Left renal pelvis (tissue), 4 donors: ENCODE measurements at places on chromosomes 1 and 21. TPM values are rescaled to one million over a fixed set of nuclear protein-coding genes. Genes with fewer than 3 reads are reported as not detected.
A peak's percentile ranks its signal among the peaks of the same experiment; 100 is the strongest.

The ACOT11 gene
- polyA plus RNA-seq, result 8.5 TPM

The C1QTNF12 gene
- polyA plus RNA-seq, result 4.1 TPM

The LGR6 gene
- polyA plus RNA-seq, result 0.82 TPM

The KCNJ10 gene
- 29.2 TPM for polyA plus RNA-seq

The HAO2 gene
- 90.3 TPM for polyA plus RNA-seq

The TEX38 gene
- 0.65 TPM for polyA plus RNA-seq

The TSPEAR gene
- polyA plus RNA-seq, result 1.1 TPM

The FBLIM1 gene
- polyA plus RNA-seq, result 38.2 TPM

The HHIPL2 gene
- 1.0 TPM for polyA plus RNA-seq

The CYP4B1 gene
- 2.1 TPM for polyA plus RNA-seq

DNA sequence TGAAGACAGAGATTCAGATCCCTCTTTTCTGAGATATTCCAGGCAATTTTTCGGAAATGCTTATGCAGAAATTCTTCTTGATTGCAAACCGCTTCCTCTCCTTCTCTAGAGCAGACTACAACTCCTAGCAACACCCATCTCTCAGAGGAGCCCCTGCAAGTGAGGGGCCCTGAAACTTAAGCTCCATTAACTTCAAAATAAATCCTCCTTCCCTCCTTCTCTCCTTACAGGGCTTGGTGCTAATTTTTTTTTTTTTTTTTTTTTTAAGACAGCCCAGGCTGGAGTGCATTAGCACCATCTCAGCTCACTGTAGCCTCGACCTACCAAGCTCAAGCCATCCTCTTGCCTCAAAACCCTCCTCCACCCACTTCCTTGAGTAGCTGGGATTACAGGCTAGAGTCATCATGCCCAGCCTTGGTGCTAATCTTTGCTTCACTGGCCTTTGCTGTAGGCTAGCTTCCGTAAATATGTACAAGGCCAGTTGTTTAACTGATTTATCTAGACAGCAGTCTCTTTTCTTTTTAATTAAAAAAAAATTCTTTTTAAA is 30.2 kb upstream of the SFPQ start:
- no peak for DNase-seq

DNA sequence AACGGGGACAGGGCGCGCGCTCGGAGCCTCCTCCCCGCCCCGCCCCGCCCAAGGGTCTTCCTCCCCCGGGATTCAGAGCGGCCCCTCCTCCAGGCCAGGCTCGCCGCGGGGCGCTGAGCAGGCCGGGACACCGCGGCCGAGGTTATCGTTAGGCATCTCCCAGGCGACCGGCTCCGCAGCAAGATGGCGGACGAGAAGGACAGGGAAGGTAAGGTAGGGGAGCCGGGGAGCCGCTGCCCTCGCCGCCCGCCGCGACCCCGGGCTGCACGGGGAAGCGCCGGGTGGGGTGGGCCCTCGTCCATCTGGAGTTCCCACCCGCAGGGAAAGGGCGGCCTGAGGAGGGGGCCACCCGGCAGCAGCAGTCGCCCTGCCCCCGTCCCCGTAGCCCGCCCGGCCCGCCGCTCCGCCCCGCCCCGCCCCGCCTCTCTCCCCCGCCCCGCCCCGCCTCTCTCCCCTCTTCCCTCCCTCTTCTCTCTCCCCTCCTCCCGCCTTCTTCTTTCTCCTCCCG is 105.9 kb upstream of the HNRNPU start:
- peak; percentile 76 for DNase-seq

- no peak for DNase-seq
Measured at GRCh38 chr1:63148825-63149645, 173.3 kb upstream of the FOXD3 start.

DNA sequence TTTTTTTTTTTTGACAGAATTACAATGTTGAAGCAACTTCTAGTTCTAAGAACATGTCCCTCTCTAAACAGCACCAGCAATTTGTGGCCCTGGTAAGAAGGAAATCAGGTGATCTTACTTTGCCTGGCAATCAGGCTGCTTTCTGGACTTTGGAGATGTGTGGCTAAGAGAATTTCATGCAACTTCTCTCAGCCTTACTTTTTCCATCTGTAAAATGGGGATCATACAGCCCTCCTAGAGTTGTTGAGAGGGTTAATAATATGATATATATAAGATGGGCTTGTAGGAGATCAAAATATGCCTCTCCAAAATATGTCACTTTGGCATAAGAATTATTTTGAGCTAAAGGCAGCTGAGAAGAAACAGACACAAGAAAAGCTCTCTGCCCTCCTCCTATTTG is 92.0 kb downstream of the SLC25A24 start:
- no peak for DNase-seq

- peak; percentile 7 for DNase-seq
Measured at GRCh38 chr1:228691926-228692325, 43.4 kb upstream of the RHOU start.

- DNase-seq, result no peak
Measured at GRCh38 chr21:14040386-14040785, 170.4 kb downstream of the LIPI start.

DNA sequence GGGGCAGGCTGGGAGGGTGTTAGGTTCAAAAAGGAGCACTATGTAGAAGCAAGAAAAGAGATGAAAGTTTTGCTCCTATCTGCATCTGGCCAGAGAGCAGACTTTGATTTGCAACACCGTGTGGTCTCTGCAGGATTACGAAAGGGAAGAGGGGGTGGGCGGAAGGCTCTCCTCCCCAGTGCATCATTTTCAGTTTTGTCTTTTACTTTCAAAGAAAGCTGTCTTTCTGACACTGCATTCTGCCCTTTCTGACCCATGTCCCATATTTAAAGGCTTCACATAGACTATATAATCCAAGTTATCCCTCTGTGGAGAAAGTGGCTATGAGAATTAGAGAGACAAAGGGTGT is 126.5 kb downstream of the RHOU start:
- no peak for DNase-seq

DNA sequence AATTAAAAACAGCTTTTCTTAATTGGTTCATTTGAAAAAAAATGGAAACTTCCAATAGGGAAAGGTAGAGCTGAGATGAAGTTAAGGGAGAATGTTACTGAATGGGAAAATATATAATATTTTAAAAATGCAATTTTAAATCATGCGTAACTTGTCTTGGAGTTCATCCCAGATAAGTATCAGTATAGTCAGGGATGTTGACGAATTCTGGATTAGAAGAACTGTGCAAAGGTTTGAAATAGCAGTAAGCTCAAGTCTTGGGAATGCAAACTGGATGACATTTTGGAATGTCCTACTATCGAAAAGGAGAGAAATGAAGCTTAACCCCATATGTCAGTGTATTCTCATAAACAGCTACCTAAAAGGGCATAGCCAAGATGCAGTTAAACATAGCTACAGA is 4.0 kb upstream of the ST6GALNAC3 start:
- DNase-seq, result no peak

- no peak for DNase-seq
Measured at GRCh38 chr1:175208773-175209492, 16.4 kb upstream of the KIAA0040 start.

- no peak for DNase-seq
Measured at GRCh38 chr1:75501577-75502295, 109.2 kb downstream of the SLC44A5 start.

DNA sequence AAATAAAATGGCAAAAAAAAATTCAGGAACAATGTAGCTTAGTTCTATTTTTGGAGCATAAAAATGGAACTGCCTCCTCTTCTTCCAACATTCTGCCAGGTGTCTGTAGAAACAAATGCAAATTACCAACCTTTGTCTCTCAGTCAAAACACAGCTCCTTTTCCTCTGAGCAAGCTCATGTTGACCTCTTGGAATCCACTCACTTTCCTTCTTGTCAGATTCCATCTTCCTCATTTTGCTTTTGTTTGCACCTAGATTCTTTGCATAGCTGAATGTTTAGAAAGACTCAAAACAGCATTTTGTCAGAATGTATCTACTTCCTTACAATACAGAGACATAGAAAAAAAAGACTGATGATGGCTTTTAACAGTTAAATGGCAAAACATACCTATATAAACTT is 178.2 kb downstream of the ADGRL2 start:
- no peak for DNase-seq

GRCh38 chr1:200355801-200356200 is 54.0 kb downstream of the ZNF281 start:
- no peak for DNase-seq

DNA sequence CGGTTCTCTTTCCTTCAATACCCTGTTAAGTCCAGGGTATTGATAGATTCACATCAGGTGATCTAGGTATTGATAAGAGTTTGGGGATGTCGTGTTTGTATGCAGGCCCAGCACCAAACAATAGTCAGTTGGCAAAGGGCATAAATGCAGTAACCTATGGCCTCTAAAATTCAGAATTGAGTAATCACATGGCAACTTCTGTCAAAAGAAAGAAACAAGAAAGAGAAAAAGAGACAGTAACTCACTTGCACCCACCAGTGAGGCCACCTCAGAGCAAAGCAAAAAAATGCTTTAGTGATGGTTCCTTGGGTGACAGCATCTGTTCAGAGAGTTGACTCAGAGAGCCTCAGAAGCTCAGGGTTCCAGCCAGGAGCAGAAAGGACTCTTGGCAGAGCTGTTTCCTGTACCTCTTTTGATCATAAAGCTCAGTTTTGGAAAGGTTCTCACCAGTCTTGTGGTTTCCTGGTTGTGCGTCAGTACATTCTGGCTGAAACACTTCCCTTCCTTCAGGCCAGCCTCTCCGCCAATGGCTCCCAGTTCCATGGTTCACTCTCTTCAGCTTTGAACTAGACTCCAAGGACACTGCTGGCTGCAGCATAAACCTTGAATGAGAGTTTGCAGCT is 70.1 kb upstream of the GORAB start:
- DNase-seq, result no peak

DNA sequence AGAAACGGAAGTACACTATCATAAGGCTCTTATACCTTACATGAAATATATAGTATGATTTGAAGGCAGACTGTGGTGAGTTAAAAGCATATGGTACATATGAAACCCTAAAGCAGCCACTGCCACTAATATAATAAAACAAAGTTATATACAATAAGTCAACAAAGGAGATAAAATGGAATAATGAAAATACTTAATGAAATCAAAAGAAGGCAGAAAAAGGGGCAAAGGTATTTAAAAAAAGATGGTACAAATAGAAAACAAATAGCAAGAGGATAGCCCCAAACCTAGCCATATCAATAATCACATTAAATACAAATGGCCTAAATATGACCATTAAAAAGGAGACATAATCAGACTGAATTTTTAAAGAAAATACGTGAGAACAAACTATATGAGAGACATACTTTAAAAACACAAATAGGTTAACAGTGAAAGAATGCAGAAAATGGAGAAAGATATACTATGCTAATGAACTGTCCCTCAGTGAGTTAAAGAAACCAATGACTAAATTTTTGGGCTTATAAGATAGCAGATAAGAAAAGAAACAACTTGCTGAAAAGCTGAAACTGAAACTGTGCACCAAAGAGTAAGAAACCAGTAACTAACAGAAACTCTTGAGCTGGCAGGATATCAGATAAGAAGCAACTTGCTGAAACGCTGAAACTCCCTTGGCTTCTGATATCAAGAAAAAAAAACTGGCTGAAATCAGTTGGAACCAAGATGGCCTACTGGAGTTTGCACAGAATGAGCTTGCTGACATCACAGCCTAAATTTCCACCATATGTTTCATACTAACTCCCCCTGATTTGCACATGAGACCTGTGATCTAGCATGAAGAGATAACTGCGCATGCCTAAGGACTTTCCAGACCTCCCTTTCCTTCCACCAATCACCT is 44.3 kb upstream of the IL10 start:
- DNase-seq, result no peak

- DNase-seq, result no peak
Measured at GRCh38 chr1:161260376-161261260, 2.1 kb downstream of the PCP4L1 start.

DNA sequence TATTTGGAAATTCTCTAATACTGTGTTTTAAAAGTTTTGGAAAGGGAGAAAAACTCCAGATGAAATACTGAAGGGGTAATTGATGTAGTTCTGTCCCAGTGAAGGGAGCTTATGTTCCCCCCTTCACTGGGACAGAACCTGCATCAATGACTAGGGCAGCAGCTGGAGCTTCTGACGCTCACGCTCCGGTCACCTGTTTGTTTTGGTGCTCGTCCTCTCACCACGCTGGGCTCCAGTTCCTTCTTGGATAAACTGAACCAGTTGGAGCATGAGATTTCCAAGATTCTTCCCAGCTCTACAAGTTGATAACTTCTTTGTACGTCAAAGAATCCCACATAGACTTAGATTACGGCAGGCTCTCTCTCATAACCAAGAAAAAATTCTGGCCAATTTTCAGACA is 51.4 kb upstream of the HNRNPU start:
- DNase-seq, result no peak

DNA sequence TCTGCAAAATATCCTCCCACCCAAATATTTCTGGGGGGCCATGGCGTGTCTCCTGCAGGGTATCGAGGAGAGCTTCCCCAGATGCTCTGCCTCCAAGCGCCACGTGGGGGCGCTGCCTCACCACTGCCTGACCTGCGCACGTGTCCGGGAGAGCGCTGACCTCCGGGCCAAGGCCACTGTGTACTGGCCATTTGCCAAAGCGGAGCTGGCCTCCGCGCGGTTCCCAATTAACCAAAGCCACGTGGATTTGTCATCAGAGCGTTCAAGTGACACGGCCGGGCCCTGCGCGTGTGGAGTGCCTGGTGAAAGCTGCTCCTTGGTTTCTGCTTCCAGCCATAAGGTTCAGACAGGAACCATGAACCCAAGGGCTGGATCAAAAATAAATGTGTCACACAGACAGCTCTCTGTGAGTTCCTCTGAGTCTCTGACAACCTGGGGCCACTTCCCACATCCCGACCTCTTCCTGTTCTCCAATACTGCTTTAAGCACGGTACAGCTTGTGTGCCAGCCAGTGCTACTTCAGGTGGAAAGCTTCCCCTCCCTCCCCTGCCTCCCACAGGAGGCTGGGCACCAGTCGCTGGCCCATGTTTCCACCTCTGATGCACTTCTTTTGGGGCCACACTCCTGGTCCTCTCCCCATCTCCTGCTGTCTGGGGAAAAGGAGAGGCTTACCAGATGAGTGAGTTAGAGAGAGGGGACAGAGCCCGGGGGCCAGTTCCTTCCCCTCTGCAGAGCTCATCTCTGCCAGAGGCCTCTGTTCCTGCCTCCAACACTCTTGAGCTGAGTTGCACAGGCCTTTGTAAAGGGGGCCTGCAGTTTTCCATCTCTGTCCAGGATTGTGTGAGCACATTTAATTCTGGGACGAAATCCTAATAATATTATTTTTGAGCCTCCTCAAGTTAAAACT is 26.1 kb downstream of the ZP4 start:
- peak; percentile 54 for DNase-seq

DNA sequence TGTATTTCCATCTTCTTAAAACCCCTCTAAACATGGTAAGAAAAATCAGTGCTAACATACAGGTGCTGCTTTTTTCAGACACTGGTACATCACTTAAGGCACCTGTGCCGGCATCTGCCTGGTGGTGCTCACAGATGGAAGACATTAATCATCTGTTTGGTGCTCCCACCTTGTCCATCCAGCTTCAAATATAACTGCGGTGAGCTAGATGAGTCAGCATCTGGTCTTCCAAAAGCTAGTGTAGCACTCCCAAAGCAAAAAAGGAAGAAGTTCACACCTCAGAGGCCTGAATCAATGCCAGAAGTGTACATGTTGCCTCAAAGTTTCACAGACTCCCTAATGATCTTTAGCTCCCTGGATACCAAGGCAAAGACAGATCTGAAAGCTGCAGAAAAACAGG is 44.4 kb downstream of the TM2D1 start:
- no peak for DNase-seq
